ENCODE measurements at places on chromosomes 3 and 15.

DNA sequence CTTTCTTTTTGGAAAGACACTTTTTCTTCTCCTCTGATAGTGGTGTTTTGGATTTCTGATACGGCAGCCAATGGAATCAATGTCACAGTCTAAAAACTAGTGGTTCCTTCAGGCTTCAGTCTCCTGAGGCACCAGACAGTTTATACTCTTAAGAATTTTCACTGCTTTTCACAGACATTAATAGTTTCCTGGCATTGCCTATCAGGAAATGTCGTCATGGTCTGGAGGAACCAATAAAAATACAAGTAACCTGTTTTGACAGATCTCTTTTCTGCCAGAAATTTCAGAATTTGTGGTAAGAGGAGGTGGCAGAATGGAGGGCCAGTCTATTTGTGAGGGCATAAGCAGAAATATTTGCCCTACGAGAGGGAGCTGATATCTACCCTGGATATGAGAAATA, 44.8 kb downstream of the FILIP1L start:
- no peak for DNase-seq

- no peak for DNase-seq
Observed at GRCh38 chr3:44363591-44363990, 25.0 kb downstream of the TCAIM start.

- no peak for DNase-seq
Observed at GRCh38 chr15:100245487-100245820, 96.3 kb downstream of the ADAMTS17 start.

- no peak for DNase-seq
Observed at GRCh38 chr15:70465812-70466211, 297.5 kb downstream of the UACA start.

GRCh38 chr3:186067360-186068242, 41.3 kb downstream of the ETV5 start:
- no peak for DNase-seq

- DNase-seq, result peak; percentile 92
Observed at GRCh38 chr3:15860014-15860934, 62.5 kb upstream of the ANKRD28 start.
